DMS79 (cell line): ENCODE measurements at places on chromosomes 3 and 15.

DNA sequence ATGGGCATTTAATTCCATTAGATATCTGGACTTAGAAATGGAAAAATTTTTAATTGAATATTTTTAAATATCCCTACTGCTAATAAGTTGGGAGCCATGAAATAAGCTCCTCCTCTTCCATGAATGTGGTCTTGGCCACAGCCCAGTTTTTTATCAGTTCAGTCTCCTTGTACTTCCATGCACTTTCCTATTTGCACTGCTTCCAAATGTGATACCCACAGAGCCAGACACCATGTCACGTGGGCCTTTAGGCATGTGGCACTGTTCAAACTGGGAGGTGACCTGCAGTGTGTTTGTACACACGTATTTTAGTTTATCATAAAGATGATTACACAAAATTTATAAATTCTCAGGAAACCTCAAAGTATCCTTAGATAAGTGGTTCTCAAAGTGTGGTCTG is 80.1 kb upstream of the DGKG start:
- DNase-seq, result no peak

DNA sequence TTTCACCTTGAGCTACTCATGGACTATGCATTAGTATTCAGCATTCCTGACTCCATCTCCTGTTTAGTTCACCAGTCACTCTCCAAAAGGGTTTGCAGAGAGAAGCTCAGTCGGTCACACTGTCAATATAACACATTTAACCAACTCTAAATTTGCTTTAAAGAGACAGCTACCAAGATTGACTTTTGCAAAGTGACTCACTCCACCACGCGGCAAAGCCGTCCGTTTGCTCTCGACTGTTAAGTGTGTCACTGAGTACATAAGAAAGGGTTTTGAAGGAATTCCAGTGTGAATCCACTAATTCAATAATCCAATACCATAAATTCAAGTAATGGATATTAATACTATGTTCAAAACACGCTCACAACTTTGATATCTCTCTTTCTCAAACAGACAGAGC is 1006.7 kb upstream of the NR2F2 start:
- DNase-seq, result no peak

- no peak for DNase-seq
Measured at GRCh38 chr3:53833700-53834099, 12.5 kb downstream of the CHDH start.

DNA sequence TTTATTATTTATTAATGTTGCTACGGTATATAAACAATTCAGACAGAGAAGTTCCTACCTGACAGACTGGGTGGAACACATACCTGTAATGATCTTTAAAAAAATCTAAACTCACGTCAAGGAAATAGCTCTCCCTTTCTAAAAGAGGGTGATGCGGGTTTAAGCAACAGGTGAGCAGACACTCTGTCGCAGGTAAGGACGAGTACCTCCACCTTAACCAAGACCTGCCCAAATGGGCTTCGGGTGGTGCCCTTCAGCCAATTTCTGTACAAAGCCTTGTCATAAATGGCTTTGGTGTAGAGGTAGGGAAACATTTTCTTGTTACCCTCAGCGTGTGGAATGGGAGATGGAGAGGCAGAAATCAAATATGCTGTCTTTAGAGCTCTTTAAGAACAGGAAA is 67.0 kb downstream of the CHSY1 start:
- no peak for DNase-seq

- DNase-seq, result no peak
Measured at GRCh38 chr15:94858011-94858410, 626.6 kb downstream of the MCTP2 start.

- DNase-seq, result no peak
Measured at GRCh38 chr3:97983933-97984491, 11.8 kb upstream of the RIOX2 start.

- no peak for DNase-seq
Measured at GRCh38 chr15:59400103-59400813, 27.6 kb upstream of the MYO1E start.

GRCh38 chr3:37575284-37575683 is 286.4 kb upstream of the CTDSPL start:
- DNase-seq, result no peak

GRCh38 chr3:46670891-46671427 is 22.5 kb downstream of the ALS2CL start:
- DNase-seq, result no peak

GRCh38 chr3:182524711-182525401 is 268.4 kb upstream of the ATP11B start:
- DNase-seq, result no peak
